ENCODE measurements at places on chromosomes 13 and 19.
A peak's percentile ranks its signal among the peaks of the same experiment; 100 is the strongest.

- DNase-seq, result no peak
Measured at GRCh38 chr13:49278211-49278610, 30.5 kb downstream of the CDADC1 start.

DNA sequence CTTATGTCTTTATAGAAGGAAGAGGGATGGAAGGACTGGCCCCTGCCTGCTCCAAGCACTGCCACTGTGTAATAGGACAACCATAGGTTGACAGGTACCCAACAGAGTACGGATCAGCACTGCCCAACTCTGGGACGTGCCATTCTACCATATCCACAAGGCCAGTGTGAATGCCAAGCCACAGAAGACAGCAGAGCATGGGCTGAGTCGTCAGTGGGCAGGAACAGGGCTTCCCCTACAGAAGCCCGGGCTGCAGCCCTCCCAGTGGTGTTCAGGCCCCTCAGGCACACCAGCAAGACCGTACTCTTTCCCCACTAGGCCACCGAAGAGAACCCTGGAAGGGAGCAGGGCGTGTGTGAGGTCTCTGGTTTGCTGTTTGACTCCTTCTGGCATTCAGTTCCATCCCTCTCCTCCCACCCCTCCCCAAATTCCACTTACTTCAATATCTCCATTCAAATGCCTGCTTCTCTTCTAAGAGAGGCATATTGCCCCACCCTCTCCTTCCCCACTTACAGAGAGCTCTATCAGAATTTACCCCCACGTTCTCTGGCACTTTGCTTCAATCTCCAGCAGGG, 209.4 kb downstream of the FOXO1 start:
- no peak for DNase-seq

- no peak for DNase-seq
Measured at GRCh38 chr19:47518139-47518538, 3.3 kb upstream of the NAPA start.

GRCh38 chr19:11020982-11021759, 60.3 kb downstream of the SMARCA4 start:
- DNase-seq, result no peak

DNA sequence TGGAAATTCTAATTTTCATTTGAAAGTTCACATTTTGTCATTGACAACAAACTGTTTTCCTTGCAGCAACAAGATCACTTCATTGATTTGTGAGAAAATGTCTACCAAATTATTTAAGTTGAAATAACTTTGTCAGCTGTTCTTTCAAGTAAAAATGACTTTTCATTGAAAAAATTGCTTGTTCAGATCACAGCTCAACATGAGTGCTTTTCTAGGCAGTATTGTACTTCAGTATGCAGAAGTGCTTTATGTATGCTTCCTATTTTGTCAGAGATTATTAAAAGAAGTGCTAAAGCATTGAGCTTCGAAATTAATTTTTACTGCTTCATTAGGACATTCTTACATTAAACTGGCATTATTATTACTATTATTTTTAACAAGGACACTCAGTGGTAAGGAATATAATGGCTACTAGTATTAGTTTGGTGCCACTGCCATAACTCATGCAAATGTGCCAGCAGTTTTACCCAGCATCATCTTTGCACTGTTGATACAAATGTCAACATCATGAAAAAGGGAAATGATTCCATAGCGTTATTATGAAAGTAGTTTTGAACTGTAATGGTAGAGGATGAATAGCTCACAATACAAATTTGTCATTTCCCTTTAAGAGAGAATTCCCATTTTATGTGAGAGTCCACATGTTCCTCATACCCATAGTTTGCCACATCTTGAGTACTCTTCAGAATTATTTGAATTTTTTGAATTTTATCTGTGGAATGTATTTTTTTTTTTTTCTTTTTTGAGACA, 2.6 kb downstream of the BRCA2 start:
- DNase-seq, result peak; percentile 88

GRCh38 chr13:26705536-26705935, 55.0 kb downstream of the GPR12 start:
- DNase-seq, result no peak

DNA sequence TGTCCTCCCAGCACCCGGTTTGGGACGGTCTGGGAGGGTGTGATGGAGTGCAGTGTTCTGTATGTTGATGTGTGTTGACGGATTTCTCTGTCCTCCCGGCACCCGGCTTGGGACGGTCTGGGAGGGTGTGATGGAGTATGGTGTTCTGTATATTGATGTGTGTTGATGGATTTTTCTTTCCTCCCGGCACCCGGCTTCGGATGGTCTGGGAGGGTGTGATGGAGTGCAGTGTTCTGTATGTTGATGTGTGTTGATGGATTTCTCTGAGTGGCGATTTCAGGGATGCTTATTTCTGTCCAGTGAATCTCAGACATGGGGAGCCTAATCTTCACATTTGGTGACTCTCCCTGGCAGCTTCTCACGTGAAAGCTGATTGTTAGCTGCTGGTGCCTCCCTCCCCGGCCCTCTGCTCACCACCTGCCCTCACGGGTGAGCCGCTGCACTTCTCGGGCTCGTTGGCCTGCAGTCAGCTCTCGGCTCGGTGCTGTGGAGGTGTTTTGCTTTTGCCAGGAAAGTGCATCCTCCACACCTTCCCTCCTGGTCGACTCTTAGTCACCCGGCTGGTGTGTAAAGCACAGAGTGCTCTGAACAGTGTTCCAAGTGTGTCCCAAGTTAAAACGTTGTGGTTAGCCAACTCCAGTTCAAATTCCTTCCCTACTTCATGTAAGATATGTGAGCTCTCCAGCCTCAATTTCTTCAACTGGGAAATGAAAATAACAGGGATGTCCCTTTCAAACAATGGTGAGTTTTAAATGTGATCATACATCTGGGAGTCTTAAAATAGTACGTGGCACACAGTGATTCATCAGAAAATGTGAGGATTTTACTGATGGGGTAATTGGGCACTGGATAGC, 54.6 kb downstream of the ATP11A start:
- DNase-seq, result no peak

DNA sequence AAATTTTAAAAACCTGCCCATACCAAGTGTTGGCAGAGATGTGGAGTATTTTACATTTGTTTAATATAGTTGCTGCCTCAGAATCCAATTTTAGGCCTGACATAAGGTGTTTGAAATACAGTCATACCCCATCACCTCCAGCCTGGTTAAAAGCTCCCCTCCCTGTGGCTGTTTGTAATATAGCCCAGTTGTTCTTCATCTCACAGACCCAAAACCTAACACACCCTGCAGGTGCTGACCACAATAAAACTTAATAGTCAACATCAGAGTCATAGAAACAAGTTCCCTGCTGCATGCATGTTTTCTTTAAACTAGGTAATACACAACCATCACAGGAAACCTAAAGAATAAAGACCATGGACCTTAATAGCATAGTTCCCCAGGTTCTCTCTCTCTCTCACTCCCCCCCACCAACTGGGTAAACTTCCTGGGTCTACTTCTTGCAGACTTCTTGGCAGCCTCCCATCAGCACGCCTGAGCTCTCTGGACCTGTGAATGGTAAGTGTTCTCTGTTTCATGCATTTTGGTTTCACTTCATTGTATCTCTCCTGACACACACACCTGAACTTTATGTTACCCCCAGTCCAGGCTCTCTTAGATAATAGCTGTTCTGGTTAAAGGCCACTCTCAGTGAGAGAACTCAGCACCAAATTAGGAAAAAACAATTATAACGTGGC, 1369.9 kb downstream of the EFNB2 start:
- no peak for DNase-seq

- DNase-seq, result peak; percentile 79
Measured at GRCh38 chr19:47723581-47723940, 10.3 kb downstream of the EHD2 start.

GRCh38 chr19:36245210-36246005, 30.5 kb downstream of the ZNF146 start:
- DNase-seq, result no peak

- peak; percentile 95 for DNase-seq
Measured at GRCh38 chr19:18021121-18021755, 13.3 kb downstream of the ARRDC2 start.

- no peak for DNase-seq
Measured at GRCh38 chr19:6278740-6279619, 795 bp downstream of the MLLT1 start.

GRCh38 chr13:108368250-108368905, 98.9 kb downstream of the TNFSF13B start:
- peak; percentile 62 for DNase-seq

DNA sequence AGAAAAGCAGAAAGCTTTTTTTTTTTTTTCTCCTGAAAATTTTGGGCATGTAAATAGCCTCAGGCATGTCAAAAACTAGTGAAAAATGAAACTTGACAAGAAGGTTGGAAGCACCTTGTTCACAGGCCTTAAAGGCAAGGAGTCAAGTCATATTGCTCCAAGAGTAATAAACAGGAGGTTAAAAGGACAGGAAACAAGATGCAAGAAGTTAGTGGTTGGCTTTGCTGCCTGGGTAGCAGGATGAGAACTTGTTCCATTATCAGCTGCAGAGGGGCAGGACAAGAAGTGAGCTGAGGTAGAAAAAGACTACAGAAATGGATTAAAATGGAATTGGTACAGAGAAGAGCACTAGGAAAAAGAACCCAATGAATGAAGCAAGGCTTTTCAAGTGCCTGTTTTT, 242.6 kb downstream of the DCT start:
- DNase-seq, result no peak

- DNase-seq, result no peak
Measured at GRCh38 chr13:39618561-39618960, 15.6 kb upstream of the LHFPL6 start.

DNA sequence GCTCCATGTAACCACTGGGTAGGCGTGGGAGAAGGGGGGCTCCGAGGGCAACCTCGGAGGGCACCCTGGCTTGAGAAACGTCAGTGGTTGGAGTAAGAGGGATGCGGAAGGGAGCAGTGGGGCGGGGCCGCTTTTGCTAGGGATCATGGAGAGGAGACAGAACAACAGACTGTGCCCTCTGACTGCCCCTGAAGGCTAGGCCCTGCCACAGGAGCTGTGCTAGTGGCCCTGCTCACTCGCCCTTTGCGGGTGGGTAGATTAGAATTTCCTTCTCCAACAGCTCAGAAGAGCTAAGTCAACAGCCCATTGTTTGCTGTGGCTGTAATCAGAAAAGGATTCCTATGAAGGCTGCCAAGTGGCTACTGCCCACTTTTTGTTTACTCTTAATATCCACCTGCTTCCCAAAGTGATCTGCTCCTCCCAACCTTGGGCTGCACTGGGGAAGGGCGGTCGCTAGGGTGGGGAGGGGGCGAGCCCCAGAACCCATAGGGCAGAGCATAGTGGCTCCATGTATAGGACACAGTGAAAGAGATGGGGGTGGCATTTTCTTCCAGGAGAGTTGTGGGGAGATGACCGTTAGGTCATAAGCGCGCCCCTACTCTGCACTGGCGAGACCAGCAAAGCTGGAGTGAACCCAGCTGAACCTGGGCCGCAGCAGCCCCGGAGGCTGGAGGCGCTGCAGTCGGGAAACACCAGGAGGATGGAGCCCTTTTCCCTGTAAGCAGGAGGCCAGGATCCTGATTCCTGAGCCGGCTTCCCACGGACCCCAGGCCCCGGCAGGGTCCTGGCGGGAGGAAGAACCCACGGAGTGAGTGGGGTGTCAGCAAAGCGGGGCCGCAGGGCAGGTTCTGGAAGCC, 1.9 kb upstream of the C1QTNF9 start:
- DNase-seq, result no peak

DNA sequence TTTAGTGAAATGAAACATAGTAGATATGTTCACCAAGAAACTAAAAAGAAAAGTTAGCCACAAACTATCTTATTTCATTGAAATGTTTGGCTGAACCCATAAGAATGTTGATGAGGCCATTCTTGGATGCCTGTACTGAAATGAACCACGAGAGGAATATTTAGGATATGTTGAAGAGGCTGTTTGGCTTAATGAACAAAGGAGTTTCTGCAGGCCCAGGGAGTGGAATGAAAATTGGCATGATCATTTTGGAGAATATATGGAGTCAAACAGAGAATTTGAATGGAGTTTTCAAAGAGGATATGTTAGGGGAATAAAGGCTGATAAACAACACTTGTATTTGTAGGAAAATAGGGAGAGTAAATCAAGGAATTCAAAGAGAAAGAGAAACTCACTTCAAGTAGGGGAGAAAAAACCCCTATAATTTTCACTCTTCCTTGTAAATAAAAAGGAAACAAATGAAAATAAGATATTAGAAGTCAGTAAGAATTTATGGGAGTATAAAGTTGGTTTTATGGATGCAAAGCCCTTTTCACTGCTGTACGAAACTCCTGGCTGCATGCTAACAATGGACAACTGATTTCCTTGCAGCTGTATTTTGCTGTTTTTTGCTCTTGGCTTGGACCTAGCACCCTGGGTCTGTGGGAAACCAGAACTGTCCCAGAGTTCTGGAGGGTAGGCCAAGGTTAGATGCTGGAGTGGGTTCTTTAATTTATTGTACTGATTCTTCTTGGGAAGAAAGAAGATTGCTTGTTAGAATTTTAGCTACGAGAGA, 36.5 kb downstream of the KL start:
- no peak for DNase-seq

DNA sequence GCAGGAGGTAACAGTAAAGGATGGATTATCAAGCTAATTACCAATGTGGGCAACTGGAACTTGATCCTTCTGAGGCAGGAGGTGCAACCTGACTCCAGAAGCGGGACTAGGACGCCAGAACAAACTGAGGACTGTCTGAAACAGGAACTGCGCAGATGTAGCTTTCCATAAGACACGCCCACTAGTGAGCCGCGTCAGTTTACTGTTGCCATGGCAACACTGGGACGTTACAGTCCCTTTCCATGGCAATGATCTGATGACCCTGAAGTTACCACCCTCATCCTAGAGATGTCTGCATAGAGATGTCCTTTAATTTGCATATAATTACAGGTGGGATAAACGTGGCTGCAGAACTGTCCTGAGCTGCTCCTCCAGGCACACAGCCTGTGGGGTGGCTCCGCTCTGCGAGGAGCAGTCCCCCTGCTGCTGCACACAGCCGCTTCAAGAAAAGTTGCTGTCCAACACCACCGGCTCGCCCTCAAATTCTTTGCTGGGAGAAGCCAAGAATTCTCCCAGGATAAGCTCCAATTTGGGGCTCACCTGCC, 816.6 kb downstream of the UQCRFS1 start:
- DNase-seq, result no peak

- DNase-seq, result peak; percentile 94
Measured at GRCh38 chr19:44748426-44749254, at the start of gene BCL3. TSS of gene BCL3 (plus strand) at chr19:44748708. CDS start at chr19:44748791, 83 bp downstream.

DNA sequence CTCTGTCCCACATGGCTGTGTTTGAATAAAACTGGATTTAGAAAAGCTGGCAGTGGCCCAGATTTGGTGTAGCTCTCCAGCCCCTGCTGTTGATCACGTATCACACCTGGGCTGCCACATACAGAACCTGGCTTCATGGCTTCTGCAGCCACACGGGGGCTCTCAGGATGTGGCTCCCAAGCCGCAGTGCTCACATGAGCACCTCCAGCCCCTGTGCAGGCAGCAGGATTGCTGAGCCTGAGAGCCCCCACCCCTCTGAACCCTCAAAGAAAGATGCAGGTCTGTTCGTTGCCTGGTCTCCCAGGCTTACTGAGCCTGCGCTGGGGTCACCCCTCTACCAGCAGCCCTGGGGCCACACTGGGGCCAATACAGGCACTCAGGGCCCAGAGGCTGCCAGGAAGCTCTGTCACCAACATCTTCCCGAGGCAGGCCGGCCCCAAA, 2.7 kb downstream of the PLEKHF1 start:
- DNase-seq, result no peak

DNA sequence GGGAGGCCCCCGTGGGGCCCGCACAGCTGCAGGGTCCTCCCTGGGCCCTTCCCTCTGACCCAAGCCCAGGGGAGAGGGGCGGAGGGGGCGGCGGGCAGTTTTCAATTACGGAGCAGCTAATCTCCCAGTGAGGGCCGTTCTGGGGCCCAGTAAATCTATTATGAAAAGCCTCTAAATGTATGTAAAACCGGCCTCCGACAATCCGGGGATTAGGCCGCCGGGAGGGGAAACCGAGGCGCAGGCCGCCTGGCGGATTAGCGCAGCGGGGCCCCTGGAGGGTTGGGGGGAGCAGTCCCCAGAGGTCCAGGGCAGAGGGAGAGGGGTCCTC, 25.1 kb downstream of the EFNA2 start:
- no peak for DNase-seq

Measured in suppressor macrophage treated with lipopolysaccharide for 4 hours (primary cell).